ENCODE measurements at places on chromosomes 2 and 18.

- no peak for DNase-seq
Observed at GRCh38 chr2:210224591-210224940, 681 bp downstream of the ACADL start.

DNA sequence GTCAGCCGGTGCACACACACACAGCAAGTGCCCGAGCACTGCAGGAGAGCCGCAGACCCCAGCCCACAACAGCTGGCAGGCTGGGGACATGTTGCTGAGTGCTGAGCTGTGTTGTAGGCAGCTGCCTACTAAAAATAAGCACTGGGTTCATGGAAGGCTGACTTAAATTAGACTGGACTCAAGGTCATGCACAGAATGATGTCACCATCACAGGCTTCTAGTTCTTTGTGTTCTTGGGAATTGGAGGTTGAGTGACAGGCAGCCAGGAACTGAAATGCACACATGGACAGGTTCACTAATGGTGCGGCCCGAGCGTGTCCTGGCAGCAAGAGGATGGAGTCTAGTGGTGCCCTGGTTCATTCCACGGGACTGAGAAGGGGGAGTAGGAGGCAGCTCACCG is 71.3 kb downstream of the VWA3B start:
- no peak for DNase-seq

- DNase-seq, result no peak
Observed at GRCh38 chr2:62398356-62398755, 107.6 kb downstream of the TMEM17 start.

DNA sequence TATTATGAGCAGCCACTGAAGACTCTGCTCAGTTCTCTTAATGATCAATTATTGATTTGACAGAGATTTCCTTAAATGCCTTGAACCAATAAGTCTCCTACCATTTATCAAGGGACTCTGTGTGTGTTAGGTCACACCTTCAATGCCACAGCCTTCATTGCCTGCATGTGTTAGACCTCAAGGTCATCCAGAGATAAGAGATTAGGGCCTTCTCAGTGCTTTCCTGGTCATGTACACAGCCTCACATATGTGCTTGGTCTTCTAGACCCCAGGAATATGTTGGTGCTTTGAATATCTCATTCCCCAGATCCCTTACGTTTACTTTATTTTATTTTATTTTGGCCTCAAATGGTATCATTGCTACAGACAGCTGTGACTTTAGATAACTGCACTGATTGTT is 93.0 kb upstream of the CTAGE1 start:
- no peak for DNase-seq

GRCh38 chr2:29053223-29053622 is 21.1 kb downstream of the PCARE start:
- DNase-seq, result no peak

DNA sequence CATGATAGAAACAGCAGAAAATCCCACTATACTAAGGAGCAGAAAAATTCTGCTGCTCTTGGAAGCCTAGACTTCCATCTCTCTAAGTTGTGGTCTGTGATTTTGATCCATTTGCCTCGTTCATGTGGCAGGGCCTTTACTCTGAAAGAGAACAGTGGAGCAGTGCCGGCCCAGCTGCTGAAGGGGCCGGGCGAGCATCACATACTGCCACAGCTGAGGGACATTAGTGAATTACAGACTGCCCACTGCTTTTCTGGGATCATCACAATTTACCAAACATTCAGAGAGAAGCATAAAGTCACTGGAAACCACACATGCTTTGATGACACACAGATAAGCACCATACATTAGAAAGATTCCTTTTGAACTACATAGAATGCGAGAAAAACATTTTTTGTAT is 217.0 kb upstream of the BOD1L2 start:
- no peak for DNase-seq

DNA sequence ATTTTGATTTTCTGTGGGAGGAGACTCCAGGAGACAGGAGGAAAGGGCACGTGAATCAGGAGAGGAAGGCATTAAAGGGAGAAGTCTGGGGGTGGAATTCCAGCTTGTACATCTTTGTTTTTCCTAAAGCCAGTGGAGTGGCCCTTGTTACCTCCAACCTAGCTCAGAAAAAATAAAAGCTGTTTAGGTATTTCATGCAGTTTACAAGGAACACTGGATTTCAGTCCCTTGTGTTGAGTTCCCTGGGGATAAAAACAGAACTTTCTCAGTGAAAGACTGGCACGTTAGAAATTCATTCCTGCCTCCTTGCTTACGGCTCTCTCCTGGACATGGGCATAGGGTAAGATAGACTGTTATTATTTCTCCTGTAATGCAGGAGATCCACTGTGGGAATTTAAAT is 170.2 kb downstream of the ZEB2 start:
- DNase-seq, result no peak

All from NCI-H524 (cell line).